ENCODE measurements at places on chromosomes 12 and 14. TPM values are rescaled to one million over a fixed set of nuclear protein-coding genes. Genes with fewer than 3 reads are reported as not detected.

Gene PTPN6
- 12.9 TPM for total RNA-seq

Gene SLC10A1
- total RNA-seq: not detected

Gene TROAP
- total RNA-seq: 84.4 TPM

Gene ARG2
- 2.2 TPM for total RNA-seq

Gene DENND5B
- 13.2 TPM for total RNA-seq

Gene NFATC4
- total RNA-seq: 0.31 TPM

Gene C3AR1
- not detected for total RNA-seq

Gene RAB21
- 50.6 TPM for total RNA-seq

Gene LMO3
- total RNA-seq: not detected

Gene EMP1
- total RNA-seq: 172 TPM

Gene TAS2R9
- not detected for total RNA-seq

Gene PLA2G1B
- total RNA-seq: not detected

Gene KLRC1
- not detected for total RNA-seq

Gene ZNF740
- total RNA-seq: 17.1 TPM

Gene INHBC
- total RNA-seq: not detected

Gene GRIP1
- 6.4 TPM for total RNA-seq

Gene GALNT6
- total RNA-seq: 3.7 TPM

Gene RIMBP2
- total RNA-seq: not detected

Gene L2HGDH
- total RNA-seq: 10.4 TPM

Gene AQP6
- total RNA-seq: not detected

Gene ARHGAP9
- total RNA-seq: 0.94 TPM

Gene OTX2
- not detected for total RNA-seq

All from A549 treated with GW870086 at 1 μM for 4 hours (cell line).